ENCODE measurements at places on chromosomes 12 and 14.

GRCh38 chr14:58638231-58639197 lies 752 bp downstream of the DACT1 start:
- peak; percentile 22 for DNase-seq

- DNase-seq, result no peak
These were observed 498 bp downstream of the PIANP start for GRCh38 chr12:6699989-6700645.

GRCh38 chr12:88931598-88931997 lies 351.3 kb upstream of the KITLG start:
- DNase-seq, result no peak

DNA sequence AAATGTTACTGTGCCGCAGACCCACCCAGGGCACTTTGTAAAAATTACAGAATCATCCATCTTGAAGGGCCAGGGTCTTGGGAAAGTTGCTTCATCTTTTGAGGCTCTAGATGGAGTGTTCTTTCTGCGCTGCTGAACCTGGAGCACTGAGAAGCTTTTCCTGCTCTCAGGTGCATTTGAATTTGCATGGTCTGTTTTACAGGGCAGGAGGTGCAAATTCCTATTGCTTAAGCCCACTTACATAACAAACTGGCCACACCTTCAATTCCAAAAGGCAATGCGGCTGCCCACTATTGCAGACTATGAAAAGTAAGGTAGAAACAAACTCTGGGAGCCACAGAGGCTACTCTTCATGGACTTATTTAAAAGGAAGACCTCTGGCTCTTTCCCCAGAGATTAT lies 254.8 kb downstream of the CACNA1C start:
- no peak for DNase-seq

GRCh38 chr14:55715889-55716288 lies 135.9 kb downstream of the KTN1 start:
- DNase-seq, result no peak

DNA sequence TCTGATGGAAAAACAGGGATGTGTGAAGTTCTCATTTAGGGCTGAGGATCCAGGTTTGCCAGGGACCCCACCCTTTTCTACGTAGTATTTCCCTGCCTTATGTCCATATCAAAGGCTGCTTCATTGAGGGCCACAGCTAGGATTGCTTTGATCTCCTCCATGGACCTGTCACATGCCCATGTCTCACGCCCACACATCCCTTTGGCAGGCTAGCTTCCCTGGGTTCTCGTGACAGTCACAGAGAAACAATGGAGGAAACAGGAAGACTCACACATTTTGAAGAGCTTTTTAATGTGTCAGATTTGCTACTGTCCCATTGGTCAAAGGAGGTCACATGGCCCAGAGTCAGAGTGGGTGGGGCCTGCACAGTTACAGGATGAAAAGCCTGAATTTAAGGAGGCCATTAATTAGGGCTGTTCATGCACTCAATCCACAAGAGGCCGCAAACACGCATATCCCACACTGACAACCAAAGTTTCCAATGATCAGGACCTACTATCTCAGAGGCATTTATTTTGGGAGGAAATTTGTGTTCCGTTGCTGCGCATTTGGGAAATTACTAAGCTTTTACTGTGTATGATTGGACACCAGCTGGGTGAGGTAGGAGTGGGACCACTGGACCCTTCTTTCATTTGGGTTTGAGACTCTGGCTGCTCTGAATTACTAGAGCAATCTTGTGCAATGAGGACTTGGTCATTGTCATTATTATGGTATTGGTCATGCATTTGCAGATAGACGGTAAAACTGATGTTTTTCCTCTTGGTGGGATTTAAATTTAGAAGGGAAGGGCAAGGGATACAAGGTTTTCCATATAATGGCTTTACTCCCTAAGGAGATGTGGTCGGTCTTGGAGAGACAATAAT lies 266.2 kb downstream of the KTN1 start:
- DNase-seq, result no peak

- no peak for DNase-seq
These were observed 428 bp downstream of the RNF41 start for GRCh38 chr12:56221232-56221756.

DNA sequence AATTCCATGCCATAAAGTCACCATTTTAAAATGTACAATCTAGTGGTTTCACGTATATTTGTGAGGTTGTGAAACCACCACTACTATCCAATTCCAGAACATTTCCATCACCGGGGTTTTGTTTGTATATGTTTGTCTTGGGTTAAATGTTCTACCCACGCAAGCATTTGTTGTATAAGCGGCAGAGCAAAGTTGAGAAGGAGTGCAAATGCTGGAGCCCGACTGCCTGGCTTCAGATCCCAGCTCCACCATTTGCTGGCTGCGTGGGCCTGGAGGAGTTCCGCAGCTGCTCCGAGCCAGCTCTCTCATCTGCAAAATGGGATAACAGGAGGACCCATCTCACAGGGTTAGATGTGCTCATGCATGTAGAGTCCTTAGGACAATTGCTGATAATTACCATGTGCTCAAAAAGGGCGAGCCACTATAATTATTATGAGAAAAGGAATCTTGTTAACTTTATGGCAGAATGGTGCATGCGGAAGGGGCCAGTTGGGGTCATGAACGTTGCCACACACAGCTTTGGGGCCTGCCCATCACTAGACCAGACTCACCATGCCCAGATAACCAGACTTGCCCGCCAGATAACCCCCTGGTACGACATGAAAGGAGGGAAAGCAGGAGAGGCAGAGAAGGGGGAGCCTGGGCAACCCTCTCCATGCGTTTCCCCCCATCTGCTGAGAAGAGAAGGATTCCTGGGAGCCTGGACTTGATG lies 6.4 kb downstream of the ACTN1 start:
- DNase-seq, result no peak

GRCh38 chr12:97335115-97335514 lies 127.5 kb upstream of the RMST start:
- DNase-seq, result no peak

DNA sequence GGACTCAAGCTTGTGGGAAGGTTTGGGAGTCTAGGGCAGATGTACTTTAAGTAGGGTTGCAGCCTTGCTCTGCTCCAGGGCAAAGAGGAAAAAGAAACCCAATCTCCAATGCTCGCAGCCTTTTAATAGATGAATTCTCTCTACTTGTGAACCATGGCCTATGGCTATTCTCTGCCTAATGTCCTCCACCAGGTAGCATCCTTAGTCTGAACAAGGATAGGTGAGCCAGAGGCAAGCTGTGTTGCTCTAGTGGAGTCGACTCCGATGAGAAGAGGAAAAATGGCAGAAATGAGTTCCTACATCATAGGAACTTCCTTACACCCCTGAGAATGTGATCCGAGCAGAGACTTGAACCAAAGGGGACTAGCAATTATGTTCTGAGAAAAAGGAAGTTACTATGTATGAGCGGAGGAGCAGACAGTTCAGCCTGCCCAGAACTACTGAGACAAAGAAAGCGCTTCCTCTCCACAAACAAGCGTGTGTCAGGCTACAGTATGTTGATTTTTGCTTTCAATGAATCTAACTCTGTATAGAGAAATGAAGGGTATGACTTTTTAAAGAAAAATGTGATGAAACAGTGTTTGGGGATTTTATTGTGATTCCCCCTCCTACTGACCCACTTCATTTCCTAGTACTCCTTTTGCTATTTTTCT lies 153.6 kb upstream of the ARID2 start:
- DNase-seq, result no peak

GRCh38 chr12:17954788-17955187 lies 135.2 kb downstream of the RERGL start:
- no peak for DNase-seq

DNA sequence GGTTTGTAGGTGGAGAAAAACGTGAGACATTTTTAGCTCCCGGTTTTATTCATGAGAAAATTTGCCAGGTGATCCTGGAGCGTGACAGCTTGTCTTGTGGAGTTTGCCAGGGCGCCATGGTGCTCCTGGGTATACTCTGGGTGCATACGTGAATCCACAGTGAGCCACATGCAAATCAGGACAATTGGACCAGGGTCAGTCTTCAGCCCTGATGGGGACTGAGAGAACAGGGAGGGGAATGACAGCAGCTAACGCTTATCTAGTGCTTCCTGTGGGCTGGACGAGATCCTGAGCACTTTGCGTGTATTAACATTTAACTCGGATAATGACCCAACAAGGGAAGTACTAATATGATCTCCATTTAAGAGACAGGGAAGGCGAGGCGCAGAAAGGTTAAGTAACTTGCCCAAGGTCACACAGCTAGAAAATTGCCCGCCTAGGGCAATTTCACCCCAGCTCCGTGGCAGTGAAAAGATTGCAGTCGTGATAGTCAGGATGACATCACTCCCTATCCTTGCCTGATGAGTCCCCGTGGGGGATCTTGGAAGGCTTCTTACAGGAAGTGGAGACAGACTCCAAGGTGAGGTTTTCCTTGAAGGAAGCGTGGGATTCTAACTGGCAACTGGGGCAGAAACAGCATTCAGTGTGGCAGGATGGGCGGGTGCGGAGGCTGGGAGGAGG lies 118.4 kb upstream of the NCOR2 start:
- DNase-seq, result no peak

- no peak for DNase-seq
These were observed 9.6 kb downstream of the PRKAG1 start for GRCh38 chr12:49008943-49009342.

- no peak for DNase-seq
These were observed 12.5 kb upstream of the CLEC4E start for GRCh38 chr12:8553088-8553627.

DNA sequence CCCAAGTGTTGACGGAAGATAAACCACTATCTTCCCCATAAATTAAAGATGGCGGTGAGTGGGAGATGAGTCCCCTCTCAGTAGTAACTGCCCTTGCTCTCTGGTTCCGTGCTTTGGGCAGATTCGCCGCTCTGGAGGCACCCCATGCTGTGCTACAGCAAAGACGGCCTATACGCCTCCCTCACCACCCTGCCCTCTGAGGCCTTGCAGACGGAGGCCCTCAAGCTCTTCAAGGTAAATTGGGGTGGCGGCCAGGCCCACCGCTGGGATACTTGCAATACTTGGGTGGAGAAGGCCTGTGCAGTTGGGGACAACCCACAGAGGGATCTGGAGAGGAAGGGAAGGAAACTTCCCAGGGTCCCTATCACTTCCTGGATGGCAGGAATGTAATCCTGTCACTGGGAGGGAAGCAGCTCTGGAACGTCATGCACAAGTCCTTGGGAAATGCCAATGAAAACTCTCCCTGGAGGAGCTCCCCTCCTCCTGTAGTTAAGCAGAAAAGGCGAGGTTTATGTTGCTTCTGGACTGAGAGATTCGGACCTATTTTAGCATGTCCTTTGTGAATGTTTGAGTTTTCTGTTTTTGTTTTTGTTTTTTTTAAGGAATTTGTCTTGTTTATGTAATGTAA lies 22.8 kb downstream of the PIGH start:
- DNase-seq, result no peak

GRCh38 chr12:44627387-44628166 lies 248.5 kb downstream of the NELL2 start:
- DNase-seq, result no peak

- DNase-seq, result no peak
These were observed 498 bp downstream of the SLC39A2 start for GRCh38 chr14:20999591-20999990.

DNA sequence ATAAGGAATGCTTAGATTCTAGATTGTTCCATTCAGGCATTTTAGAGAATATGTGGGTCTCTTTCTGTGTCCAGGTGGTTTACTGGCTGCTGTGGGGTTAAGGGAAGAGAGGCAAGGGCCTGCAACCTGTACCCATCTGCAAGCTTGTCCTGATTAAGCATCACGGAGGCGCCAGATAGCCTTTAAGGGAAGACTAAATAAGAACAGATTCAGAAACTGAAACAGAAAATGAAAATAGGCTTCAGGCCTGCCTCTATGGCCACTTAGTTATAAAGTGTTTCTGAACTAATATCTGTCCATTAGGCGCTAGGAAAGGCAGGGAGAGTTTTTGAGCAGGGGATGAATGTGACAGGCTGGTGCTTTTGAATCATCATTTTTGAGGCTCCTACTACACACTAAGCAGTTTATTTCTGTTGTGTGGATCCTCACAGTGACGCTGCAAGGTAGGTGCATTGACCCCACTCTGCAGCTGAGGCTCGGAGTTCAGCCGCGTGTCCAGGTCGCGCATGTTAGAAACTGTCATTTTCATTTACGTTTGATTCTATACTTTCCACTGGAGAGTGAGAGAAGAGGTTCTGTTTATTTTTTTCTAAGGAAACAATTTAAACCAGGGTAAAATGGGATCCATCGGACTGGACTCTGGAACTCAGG lies 47.4 kb downstream of the SLC6A12 start:
- DNase-seq, result no peak

GRCh38 chr12:124018539-124018938 lies 45.5 kb downstream of the ZNF664 start:
- no peak for DNase-seq

- DNase-seq, result no peak
These were observed 11.9 kb upstream of the AVIL start for GRCh38 chr12:57830393-57830792.

DNA sequence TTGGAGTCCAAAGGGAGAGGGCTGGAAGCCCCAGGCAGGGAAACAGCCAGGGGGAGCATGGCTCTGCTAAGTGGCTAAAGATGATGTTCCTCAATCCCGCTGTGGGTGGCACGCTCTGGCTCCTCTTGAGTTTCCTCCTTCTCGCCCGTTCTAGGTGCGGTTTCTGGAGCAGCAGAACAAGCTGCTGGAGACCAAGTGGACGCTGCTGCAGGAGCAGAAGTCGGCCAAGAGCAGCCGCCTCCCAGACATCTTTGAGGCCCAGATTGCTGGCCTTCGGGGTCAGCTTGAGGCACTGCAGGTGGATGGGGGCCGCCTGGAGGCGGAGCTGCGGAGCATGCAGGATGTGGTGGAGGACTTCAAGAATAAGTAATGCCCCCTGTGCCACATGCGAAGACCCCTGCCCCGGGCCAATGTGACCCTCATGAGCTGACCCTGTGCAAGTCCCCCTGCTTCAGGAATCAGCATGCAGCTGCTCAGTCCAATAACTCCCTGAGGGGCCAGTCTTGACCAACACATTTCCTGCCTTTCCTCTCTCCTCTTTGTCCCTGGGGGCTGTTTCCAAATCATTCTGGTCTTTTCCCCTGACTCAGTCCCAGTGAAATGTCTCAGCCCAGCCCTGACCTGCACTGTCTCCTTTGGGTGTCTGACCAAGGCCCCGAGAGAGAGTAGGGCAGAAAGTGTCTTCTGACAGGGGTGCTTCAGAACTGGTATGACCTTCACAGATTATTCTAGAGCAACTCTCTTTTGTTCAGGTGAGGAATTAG lies 2.1 kb downstream of the KRT7 start:
- DNase-seq, result no peak

DNA sequence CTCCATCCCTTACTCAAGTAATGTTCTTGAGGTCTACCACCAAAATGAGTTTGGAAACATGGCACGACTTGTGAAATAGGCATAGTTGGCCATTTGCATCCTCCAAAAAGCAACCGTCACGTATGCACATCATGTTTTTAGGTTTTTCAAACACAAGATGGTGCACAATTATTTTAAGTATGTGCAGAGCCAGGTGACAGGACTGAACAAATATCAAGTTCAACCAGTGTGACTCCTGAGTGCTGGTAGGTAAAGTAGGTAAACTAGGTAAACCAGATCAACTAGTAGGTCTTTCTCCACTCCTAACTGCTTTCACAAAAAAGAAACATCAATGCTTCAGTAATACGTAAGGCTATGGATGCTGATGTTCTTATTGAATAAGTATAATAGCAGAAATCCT lies 39.1 kb downstream of the FGD6 start:
- DNase-seq, result no peak

All from stimulated activated CD4-positive, alpha-beta T cell treated with anti-CD3 and anti-CD28 coated beads, TNF-alpha, amount 100 ng/mL, for 24 hours (primary cell).